ENCODE measurements at places on chromosomes 11 and 22.

DNA sequence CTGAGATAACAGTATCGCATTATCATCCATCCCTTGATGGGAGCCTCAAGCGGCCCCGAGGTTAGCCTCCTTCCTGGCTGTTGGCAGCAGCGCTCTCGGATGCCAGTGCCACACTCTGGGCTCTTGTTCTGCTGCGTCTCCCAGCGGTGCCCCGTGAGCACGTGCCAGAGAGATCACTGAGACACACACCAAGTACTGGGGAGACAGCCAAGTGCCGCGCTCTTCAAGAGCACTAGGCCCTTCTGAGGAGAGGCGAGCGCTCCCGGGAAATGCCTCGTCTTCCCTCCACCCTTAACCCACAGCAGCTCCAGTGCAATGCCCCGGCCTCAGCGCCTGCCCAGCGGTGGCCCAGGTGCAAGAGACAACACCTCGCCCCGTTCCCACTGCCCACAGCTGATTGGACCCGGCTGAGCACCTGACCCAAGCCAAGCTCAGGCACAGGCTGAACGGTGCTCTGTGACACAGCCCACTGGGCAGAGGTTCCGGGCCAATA lies 248.3 kb upstream of the NARS2 start:
- DNase-seq: no peak

GRCh38 chr11:118258410-118258809 lies 5.7 kb downstream of the MPZL2 start:
- DNase-seq: no peak

GRCh38 chr11:44826922-44827643 lies 100.3 kb downstream of the TSPAN18 start:
- DNase-seq: no peak

DNA sequence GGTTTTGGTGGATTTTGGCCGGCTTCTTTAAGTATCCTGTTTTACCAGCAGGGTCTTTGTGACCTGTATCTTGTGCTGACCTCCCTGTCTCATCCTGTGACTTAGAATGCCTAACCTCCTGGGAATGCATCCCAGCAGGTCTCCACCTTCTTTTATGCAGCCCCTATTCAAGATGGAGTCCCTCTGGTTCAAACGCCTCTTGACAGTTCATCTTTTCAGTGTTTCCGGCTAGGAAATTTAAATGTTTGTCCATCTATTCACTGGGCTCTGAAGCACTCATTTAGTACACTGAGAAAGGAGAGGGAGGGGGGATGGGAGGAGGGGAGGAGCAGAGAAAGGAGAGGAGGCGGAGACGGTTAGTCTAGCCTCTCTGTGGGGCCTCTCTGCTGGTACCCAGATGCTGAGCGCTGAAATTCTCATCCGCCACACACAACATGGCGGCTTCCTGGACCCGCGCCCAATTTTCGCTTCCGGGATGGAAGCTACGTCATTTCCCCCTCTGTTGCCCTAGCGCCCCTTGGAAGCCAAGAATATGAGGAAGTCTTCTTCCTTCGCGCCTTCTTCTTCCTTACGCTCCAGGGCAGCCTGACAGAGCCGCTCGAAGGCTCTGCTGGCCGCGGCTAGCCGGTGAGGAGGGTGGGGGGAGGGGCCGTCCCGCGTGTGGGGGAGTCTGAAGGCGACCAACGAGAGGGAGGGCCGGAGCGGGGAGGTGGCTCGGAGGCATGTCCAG lies 69.0 kb upstream of the SYT13 start:
- DNase-seq: peak; percentile 90

- DNase-seq: no peak
Measured at GRCh38 chr11:112228706-112229105, 2.5 kb downstream of the PTS start.

GRCh38 chr11:130223291-130223971 lies 63.8 kb downstream of the ST14 start:
- DNase-seq: no peak

DNA sequence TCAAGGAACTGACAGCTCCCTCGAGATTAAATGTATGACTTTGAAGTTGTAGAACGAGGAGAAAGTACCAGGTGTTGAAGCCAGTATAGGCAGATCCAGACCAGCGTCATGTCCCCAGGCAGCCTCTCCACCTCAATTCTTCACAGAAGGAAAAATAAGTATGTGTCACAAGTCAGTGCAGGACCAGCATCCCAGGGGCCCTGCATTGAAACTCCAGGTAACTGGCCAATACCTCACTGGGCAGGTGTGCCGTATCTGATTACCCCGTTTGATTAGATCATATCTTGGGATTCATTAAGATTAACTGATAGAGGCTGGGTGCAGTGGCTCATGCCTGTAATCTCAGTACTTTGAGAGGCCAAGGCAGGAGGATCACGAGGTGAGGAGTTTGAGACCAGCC lies 466.7 kb upstream of the B3GAT1 start:
- no peak for DNase-seq

GRCh38 chr11:122734848-122735496 lies 79.5 kb downstream of the UBASH3B start:
- no peak for DNase-seq

GRCh38 chr22:46079861-46080821 lies 70.2 kb upstream of the PPARA start:
- DNase-seq: no peak

DNA sequence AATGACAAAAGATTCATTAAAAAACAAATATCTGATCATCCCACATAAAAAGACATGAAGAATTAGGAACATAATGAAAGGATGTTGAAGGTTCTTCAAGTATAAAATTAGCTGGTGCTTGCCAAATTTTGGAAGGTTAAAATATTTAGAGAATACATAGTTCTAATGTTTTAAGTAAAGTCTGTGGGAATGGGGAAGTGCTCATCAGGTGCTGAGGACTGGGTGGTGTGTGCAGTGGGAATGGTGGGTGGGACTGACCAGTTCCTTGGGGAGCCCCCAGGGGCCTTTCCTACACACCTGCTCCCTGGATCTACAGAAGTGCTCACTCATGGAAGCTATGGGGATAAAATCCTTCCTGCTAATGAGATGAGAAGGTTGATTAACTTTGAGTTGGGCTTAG lies 11.8 kb downstream of the LDLRAD3 start:
- no peak for DNase-seq

DNA sequence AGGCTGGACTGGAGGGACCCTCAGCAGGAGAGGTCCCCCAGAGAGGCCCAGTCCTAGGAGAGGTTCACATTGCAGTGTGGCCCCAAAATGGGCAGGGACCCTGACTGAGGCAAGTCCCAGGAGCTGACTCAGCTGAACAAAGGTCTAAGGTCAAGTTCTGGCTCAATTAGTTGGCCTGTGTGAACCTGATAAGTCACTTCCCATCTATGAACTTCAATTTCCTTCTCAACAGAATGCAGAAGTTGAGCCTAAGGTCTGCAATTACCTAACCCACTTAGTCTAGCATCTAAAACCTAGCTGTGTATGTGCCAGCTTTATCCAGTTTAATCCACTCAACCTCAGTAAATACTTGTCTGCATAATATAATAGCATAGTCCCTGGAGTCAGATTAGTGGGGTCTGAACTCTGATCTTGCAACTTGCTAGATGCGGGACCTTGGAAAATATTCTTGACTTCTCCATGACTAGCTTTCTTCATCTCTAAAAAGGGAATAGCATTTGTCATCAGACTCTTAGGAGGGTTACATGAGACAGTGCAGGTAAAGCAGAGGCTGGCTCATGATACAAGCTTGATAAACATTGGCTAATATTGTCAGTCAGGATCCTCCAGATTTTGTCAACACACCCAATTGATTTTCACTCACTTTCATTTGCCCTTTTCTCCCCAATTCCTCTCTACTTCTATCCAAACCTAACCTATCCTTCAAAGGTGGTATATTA lies 465.5 kb downstream of the INSC start:
- DNase-seq: no peak

GRCh38 chr11:2702771-2703362 lies 3.1 kb upstream of the KCNQ1OT1 start:
- DNase-seq: no peak

- DNase-seq: no peak
Measured at GRCh38 chr11:112334381-112334780, 73.7 kb upstream of the PLET1 start.
